T47D (cell line): ENCODE measurements at places on chromosomes 2 and 18.

- no peak for DNase-seq
These were observed 11.6 kb downstream of the FECH start for GRCh38 chr18:57574866-57575265.

DNA sequence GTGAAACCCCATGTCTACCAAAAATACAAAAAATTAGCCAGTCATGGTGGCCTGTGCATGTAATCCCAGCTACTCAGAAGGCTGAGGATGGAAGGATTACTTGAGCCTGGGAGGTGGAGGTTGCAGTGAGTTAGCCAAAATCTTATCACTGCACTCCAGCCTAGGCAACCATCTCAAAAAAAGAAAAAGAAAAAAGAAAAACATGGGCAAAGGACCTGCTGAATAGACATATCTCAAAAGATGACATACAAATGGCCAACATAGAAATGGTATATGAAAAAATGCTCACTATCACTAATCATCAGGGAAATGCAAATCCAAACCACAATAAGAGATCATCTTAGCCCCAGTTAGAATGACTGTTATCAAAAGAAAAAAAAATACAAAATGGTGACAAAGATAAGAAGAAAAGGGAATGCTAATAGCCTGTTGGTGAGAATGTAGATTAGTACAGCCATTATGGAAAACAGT, 1.4 kb upstream of the TGOLN2 start:
- no peak for DNase-seq

- no peak for DNase-seq
These were observed 92.8 kb downstream of the ASAP2 start for GRCh38 chr2:9299161-9300100.

- no peak for DNase-seq
These were observed 14.4 kb upstream of the ZFP36L2 start for GRCh38 chr2:43240766-43241150.

GRCh38 chr18:26549263-26550094, 1.1 kb upstream of the KCTD1 start:
- DNase-seq = peak; percentile 86

- no peak for DNase-seq
These were observed 408.7 kb upstream of the HS6ST1 start for GRCh38 chr2:128727404-128727803.

DNA sequence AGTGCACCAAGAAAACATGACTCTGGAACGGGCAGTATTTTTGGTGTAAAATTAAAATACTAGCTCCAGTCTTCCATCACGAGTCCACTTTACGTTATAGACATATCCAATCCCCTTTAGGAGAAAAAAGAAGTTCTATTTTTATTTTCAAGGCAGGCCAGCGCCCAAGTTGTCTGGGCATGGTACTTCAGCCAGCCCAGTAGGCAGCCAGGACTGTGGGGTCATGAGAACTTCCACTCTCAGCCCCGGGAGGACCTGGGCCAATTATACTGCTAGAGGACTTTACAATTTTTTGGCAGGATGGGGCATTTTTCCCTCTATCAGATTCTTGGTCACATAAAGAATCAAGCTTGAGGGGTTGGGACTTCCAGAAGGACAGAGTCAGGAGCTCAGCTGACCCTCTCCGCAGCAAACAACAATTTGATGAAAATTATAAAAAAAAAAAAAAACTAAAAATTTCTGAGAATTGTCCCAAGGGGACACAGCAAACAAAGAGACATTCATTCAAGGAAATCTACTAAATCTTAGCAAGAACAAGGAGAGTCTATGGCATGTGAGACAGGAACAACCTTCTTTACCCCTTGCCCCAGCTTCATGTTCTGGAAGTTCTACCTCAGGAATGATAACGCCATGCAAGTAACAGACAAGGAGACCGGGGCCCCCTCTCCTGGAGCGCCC, 37.3 kb upstream of the B3GNT2 start:
- no peak for DNase-seq

DNA sequence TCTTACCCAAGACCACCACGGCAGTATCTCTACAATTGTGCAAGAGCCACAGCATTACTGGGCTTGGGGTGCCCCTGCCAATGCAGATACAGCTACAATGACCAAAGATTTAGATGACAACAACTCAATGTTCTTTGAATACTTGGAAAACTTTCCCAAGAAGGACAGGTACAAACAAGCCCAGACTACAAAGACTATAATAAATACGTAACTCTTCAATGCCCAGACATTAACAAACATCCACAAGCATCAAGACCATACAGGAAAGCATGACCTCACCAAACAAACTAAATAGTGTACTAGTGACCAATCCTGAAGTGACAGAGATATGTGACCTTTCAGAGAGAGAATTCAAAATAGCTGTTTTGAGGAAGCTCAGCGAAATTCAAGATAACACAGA, 62.8 kb downstream of the ICA1L start:
- no peak for DNase-seq

DNA sequence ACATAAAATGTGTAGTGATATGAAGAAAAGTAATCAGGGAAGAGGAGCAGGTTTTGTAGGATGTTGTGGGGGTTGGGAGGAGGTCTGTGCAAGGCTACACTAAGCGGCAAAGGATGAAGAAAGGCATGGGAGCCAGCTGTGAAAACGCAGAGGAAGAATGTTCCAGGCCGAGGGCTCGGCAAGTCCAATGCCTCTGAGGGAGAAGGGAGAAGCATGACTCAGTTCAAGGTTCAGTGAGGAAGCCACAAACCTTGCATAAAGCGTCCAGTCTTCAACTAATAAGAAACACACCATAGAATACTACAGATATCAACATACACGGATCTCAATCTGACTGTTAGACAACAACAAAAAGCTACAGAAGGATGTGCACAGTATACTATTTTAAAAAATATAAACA, 16.2 kb downstream of the EPB41L3 start:
- DNase-seq = no peak

DNA sequence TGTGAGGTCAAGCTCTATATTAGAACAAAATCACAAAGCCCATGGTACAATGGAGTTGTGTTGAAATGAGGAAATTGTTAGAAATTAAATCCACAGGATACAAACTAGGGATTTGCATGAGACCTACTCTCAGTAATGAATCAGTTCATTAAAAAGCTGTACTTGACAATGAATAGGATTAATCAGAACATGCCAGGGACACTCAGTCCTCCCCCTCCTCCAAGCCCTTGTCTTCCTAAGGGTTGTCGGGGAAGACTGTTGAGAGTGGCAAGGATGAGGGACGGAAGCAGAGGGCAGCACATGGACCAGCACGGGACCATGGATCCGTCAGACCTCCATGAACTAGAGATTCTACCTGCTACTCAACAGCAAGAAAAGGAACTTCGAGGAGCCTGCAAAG, 39.8 kb downstream of the SPRED2 start:
- no peak for DNase-seq

GRCh38 chr2:95316466-95317122, 19.4 kb downstream of the KCNIP3 start:
- no peak for DNase-seq

DNA sequence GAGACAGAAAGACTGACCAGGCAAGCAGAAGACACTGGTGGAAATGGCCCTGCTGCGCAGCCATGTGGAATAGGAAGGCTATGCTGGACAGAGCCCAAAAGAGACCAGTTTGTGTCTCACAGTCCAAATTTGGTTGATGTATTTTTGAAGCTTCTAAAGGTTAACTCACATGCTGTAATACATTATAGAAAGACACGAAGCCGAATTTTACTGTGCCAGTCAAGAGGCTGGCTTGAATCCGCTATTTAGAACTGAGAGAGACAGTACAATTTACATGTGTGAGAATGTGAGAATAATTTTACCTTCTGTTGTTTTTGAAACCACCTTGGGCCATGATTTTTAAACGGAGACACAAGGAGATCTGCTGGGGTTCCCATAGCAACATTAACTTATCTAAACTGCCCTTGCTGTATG, 113.6 kb downstream of the METTL8 start:
- DNase-seq = no peak

- DNase-seq = no peak
These were observed 91.7 kb downstream of the INHBB start for GRCh38 chr2:120437604-120438000.

GRCh38 chr2:70658476-70658875, 104.8 kb upstream of the TGFA start:
- no peak for DNase-seq

GRCh38 chr18:61893309-61893970, 633 bp upstream of the RNF152 start:
- DNase-seq = peak; percentile 62

DNA sequence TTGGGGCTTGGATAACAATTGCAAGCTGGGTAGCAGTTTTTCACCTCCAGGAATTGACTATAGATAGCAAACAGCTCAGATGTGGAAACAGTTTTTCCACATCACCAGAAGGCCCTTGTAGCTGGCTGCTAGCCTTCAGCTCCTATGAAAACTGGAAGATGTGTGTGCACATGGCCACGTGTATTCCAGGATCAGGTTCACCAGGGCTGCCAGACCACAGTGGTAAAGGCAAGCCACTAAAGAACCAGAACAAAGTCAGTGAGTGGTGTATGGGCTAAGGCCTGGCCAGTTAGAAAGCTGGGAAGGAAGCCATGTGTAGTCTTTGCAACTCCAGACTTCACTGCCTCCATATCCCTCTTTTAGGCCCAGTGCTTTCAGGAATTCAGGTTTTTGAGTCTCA, 12.9 kb downstream of the LRRTM1 start:
- no peak for DNase-seq

- no peak for DNase-seq
These were observed 112.1 kb upstream of the PIK3C3 start for GRCh38 chr18:41842886-41843285.

GRCh38 chr2:84613082-84613481, 96.8 kb downstream of the DNAH6 start:
- no peak for DNase-seq

- no peak for DNase-seq
These were observed 22.7 kb upstream of the ETAA1 start for GRCh38 chr2:67374481-67374880.

DNA sequence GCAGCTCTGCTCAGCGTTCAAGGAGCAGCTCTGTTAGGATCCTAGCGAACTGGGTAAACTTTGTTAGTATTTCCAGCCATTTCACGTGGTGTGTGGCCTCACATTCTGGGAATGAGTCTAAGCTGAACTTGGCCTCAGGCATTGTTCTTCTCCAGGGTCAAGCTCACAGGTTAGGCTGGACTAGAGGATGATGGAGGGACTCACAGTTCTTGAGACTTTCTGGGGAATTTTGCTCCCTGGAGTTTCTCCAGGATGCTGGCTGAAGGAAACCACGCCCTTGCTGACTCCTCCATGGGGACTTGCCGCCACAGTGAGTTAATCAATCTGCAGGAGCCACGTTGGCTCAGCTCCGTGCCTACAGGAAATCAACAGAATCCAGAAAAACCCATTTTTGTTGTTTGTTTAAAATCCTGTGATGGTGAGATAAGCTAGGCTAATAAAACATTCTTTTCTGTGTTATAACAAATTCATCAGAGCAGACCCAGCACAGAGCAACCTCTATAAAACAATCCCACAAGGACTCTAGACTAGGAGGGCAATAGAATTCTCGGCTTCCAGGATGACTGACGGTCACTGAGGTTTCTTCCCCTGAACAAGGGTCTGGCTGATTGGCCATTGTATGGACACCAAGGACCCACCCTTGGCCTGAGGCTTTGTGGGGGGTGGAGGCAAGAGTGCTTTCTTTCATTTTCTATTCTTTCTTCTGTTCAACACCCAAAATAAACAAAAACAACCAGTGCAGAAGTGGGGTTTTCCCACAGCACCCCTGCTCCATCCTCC, 12.6 kb downstream of the CNDP1 start:
- DNase-seq = no peak

- no peak for DNase-seq
These were observed 20.4 kb upstream of the TMEM247 start for GRCh38 chr2:46458763-46459500.

- DNase-seq = no peak
These were observed 42.2 kb upstream of the ZSWIM2 start for GRCh38 chr2:186891185-186891621.

GRCh38 chr2:128736689-128737545, 418.2 kb upstream of the HS6ST1 start:
- peak; percentile 72 for DNase-seq

DNA sequence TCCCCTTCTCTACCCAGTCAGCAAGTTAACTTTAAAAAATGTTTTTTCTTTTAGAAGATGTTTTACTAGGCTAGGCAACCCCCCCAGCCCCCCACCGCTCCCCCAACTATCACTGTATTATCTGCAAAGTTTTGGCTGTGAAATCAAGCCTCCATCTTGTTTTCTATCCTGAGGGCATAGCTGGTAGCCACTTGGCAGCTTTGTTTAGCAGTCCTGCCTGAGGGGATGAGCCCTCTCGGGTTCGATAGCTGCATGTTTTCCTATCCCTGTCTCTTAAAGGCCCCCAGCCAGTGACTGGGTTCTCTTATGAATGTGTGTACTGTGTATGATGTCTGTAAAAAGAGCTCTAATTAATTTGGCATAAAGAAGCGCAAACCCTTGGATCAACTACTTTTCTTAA, 43.4 kb downstream of the MRO start:
- no peak for DNase-seq

DNA sequence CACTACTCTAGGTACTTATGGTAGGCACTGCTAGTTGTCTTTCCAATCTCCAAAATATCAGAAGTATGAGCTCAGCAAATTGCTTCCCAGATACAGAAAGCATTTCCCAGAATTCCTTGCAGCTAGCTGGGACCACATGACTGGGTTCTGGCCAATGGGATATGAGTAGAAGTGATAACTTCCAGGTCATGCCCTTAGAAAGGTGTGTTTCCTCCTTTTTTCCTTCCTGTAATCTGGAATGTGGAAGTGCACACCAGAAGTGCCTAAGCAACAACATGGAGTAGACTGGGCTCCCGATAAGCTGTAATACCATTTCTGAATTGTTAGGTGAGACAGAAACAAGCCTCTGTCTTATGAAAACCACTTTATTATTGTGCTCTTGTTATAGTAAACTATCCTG, 279.8 kb downstream of the ZNF385B start:
- DNase-seq = peak; percentile 11

- no peak for DNase-seq
These were observed 985.0 kb downstream of the DPP10 start for GRCh38 chr2:115427436-115427835.

- DNase-seq = no peak
These were observed 149.6 kb upstream of the APCDD1 start for GRCh38 chr18:10304853-10305252.

DNA sequence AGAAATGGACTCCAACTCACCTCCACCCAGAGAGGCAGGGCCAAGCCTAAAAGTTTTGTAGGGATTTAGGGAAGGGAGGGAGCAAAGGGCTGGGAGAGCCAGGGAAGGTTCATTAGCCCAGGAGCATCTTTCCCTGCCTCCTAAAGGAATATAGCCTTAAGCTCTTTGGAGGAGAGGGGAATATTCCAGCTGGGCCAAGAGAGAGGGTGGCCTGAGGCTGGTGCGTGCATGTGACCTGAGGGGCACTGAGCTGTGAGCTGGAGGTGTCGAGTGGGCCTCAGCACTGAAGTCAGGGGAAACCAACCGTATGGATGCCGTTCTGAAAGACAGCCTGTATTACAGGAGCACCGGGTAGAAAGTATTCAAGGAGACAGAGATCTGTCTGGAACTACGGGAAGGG, 112.6 kb downstream of the KLHL29 start:
- DNase-seq = no peak
